Bone marrow (tissue), 2 donors: ENCODE measurements at places on chromosomes 11 and 22.

GRCh38 chr11:73189723-73190556 is 28.1 kb upstream of the P2RY2 start:
- no peak for DNase-seq

DNA sequence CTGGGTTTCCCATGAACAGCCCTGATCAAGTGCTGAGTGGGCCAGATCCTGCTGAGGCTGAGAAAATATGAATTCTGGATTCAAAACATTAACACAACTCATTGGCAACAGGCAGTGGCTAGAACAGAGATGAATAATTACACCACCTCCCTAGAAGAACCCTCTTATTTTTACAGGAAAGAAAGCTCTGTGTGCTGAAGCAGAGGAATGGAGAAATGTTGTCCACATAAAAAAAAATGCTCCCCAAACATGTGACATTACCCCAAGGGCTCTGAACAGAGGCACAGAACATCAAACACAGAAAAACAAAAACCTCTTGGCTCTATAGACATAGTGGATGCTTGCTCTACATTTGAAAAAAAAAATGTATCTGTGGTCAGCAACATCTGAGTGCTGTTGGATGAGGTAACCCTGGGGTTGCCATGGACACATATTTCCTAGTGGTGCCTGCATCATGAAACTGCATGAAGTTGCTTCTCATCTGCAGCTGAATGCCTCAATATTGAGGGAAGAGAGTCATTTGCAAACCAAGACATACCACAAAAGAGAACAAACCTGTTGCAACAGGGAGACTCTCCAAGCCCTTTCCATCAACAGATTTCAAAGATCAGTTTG is 98.8 kb downstream of the SNX19 start:
- DNase-seq: no peak

GRCh38 chr11:128906185-128907050 is 15.3 kb downstream of the KCNJ5 start:
- no peak for DNase-seq

- no peak for DNase-seq
Observed at GRCh38 chr11:93935826-93936225, 85.3 kb upstream of the HEPHL1 start.

DNA sequence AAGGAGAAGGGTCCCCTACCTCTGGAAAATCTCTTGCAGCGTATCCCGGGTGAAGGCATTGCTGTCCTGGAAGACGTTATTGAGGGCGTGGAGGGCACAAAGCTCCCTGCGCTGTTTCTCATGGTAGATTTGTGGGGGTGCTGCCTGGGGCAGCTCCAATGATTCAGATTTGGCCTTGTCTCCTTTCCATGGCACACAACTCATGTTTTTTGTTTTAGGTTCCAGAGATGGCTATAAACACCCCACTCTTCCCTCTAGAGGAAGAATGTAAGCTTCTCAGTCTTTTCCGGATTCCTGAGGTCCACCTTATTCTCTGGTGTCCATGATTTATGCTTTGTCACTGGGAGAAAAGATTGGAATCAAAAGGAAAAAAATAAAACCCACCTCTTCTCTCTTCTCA is 959 bp downstream of the JOSD1 start:
- no peak for DNase-seq

- DNase-seq: no peak
Observed at GRCh38 chr22:41995211-41995610, 3.4 kb upstream of the WBP2NL start.

GRCh38 chr11:15565880-15566279 is 451.2 kb downstream of the INSC start:
- DNase-seq: no peak
